ENCODE measurements at places on chromosomes 3 and 15.

DNA sequence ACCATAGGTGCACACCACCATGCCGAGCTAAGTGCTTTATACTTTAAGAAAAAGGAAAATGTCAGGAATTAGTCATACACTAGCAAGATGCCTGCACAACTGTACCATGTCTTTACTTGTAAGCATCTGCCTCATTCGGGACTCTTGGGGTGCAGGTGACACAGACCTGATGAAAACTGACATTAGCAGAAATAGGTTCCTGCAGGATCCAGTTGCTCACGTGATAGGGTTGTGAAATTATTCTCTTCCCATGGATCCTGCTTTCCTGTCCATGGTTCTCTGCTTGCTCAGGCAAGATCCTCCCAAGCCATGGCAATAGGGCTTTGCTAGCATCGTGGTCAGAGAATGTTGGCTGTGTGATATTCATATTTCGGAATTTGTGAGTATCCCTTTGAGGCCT, 10.2 kb upstream of the LHFPL4 start:
- DNase-seq = no peak

DNA sequence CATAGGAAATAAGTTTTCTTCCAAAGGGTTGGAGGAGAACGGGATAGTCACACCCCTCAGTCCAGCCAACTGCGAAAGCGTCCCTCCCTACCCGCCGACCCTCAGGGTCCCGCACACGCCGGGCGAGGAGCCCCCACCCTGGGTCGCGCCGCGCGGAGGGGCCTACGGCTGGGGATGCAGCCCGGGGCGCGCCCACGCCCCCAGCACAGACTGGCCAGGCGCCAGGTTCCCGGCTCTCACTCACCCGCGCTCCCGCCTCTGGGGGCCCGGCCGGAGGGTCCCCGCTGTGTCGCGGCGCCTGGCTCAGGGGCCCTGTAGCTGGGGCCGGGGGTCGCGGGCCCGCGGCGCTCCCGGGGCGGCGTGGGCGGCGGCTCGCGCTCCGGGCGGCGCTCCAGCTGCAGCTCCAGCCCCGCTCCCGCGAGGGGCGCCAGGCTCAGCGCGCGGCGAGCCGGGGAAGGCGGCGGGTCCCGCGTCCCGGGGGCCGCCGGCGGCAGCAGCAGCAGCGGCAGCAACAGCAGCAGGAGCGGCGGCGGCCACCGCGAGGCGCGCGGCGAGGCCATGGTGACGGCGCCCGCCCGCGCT, 375 bp downstream of the HEG1 start:
- no peak for DNase-seq

- no peak for DNase-seq
Observed at GRCh38 chr3:134369231-134369741, 5.0 kb downstream of the AMOTL2 start.

DNA sequence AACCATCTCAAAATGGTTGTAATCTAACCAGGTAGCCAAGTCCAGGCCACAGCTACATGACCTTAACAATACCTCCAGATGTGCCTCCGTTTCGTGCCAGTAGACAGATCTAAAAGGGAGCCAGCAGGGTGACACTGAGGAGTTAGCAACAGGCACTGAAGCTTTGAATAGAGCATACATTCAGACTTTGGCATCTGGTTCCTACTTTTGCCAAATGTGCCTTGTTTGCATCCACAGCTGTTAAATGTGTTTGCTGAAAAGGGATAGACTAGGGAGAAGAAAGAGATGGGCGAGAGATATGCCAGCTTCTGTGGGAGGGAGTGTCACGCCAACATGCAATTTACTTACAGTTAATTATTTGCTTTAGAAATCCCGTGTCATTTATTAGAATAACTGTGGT, 1433.9 kb upstream of the CADM2 start:
- no peak for DNase-seq

- DNase-seq = no peak
Observed at GRCh38 chr3:31550452-31551251, 17.9 kb downstream of the STT3B start.

DNA sequence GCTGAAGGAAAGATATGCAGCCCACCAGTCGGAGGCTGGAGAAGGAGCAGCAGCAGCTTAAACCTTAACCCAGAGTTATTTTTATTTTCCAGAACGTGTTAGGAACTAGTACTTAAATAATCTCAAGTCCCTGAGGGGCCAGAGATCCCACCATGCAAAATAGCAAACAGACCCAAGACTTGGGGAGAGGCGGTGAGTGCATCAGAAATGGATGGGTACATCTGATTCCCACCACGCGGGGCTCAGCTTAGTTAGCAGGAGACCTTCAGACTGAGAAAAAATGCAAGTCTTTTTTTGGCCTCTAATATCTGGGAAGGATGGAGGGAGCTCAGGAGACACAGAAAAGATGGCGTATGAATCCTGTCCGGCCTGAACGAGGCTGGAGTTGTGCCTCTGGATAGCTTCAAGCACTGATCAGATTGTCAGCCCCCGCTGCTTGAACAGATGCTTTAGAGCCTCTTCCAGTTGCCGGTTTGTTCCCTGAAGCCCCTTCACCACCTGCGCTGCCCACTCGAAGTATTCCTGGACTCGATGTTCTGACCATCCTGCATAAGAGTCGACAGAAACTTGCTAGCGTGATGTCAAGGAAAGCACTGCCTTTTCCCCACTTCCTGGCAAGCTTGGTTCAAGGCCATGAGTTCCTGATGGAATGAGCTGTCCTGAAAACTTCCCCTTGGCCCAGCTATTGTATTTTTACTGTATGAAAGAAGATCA, 1.3 kb downstream of the HDDC3 start:
- no peak for DNase-seq

Measured in dorsolateral prefrontal cortex (tissue), 122 donors.